EH (cell line): ENCODE measurements at places on chromosomes 7 and 10.

DNA sequence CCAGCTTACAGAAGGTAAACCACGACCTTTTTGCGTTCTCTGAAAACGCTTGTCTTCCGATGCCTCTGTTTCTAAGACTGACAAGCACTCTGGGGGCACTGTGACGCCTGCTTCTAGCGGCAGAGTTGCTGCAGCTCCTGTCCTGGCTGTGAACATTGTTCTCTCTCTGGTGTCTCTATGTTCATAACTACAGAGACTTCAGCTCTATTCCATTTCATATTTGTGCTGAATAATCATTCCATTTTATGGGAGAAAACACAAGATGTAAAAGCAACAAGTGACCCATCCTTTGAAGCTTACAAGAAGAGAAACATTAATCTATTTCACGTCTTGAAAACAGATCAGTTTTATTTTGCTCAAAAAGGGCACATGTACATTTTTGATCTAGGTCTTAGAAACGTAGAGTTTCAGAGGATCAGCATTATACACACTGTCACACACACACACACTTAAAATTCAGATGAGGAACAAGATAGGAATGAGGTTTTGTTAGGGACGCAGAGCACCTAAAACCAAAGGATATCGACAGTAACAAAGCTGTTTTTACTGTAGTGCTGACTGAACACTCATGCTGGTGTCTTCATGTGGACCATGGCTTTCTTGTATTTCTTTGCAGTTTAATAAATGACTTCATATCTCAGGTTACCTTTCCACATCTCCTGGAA, 3.0 kb downstream of the IKZF1 start:
- DNase-seq = no peak

DNA sequence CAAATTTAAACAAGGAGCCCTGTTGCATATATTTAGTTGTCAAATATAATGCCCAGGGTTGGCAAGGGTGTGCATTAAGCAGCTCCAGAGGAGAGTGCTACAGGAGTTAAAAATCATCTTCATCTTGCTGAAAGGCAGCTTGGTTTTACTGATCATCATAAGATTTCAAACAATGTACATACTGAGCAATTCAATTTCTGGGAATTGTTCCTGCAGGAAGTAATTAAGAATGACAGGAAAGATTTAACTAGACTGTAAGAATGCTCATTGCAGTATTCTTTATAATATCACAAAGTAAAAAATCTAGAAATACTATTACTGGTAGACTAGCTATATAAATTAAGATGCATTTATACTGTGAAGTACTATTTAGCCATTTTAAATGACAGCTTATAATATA, 153.6 kb downstream of the DYNC1I1 start:
- no peak for DNase-seq

GRCh38 chr7:16586081-16586874, 59.3 kb downstream of the ANKMY2 start:
- no peak for DNase-seq

- DNase-seq = no peak
These were observed 157.1 kb downstream of the GATA3 start for GRCh38 chr10:8211631-8212030.

DNA sequence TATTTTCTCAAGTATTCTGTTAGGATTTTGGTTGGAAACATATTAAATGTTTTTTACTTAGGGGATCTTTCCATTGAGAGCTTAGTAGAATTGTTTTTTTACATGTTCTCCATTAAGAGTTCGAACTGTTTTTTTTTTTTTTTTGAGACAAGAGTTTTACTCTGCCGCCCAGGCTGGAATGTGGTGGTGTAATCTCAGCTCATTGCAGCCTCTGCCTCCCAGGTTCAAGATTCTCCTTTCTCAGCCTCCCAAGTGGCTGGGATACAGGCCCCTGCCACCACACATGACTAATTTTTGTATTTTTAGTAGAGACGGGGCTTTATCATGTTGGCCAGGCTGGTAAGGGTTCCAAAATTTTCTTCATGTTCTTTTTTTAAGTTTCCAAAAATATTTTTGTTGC, 33.2 kb downstream of the MPLKIP start:
- DNase-seq = peak; percentile 15

DNA sequence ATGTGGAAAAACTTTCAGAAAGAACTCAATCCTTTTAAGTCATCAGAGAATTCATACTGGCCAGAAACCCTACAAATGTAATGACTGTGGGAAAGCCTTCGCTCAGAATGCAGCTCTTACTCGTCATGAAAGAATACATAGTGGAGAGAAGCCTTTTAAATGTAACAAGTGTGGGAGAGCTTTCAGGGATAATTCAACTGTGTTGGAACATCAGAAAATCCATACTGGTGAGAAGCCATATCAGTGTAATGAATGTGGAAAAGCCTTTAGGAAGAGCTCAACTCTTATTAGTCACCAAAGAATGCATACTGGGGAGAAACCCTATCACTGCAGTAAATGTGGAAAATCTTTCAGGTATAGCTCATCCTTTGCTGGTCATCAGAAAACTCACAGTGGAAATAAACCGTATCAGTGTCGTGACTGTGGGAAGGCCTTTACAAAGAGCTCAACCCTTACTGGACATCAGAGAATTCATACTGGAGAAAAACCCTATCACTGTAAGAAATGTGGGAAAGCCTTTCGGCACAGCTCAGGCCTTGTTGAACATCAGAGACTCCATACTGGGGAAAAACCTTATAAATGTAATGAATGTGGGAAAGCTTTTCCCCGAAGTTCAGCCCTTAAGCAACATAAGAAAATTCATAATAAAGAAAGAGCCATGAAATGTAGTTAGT, 10.6 kb downstream of the ZNF485 start:
- DNase-seq = no peak

- peak; percentile 15 for DNase-seq
These were observed 54.1 kb downstream of the BBS9 start for GRCh38 chr7:33183504-33183903.

DNA sequence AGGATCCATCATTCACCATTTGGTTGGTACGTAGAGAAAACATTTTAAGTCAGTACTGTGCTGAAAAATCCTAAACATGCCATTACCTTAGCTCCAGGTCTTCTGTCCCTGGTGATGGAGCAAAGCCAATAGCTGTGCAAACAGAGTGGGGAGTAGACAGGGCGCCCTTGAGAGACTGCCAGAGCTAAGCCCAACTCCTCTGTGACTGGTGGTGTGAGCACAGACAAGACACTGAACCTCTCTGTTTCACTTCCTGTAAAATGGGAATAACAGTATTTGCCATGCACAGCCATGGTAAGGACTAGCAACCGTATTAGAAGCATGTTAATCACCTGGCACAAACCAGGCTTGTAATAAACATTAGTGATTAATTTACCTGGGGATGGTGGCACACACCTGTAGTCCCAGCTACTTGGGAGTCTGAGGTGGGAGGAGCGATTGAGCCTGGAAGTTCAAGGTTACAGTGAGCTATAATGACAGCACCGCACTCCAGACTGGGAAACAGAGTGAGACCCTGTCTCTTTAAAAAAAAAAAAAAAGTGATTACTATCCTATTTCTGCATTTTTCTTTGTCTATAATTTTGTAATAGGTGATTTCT, 28.7 kb downstream of the LYZL1 start:
- DNase-seq = no peak

DNA sequence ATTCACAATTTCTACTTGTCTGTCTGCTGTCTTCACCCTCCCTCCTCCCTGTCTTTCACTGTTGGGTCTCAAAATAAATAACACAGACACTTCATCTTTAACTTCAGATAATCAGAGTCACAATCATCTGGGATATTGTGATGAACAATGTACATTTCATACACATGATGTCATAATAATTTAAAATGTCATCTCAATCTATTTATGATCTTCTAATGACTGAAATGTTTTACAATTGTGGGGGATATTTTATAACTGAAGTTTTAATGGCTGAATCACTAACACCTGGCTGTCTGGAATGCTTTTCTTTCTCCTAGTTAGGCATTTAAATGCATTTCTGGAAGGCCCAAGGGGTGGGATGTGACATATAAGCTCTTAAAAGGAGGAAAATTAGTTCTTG, 859.8 kb downstream of the LRMDA start:
- peak; percentile 30 for DNase-seq

GRCh38 chr10:104199567-104199966, 32.6 kb downstream of the CFAP43 start:
- no peak for DNase-seq

GRCh38 chr10:95847007-95847406, 60.8 kb upstream of the CC2D2B start:
- DNase-seq = no peak

DNA sequence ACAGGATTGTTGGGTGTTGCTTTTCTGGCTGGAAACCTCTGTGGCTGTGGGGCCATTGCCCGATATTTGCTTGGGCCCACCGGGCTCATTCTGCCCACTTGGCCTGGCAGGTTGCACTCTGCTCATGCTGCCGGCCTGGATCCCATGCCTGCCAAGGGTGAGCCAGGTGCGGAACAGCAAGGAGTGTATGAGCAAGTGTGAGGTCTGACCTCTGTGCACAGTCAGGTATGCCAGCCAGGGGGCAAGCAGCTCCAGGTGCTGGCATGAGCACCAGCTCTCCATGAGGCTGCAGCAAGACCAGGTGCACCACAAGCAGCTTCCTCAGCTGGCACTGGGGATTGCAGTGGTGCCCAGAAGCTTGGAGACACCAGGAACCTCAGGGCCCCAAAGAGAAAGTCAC, 65.4 kb upstream of the KIF5B start:
- DNase-seq = no peak

DNA sequence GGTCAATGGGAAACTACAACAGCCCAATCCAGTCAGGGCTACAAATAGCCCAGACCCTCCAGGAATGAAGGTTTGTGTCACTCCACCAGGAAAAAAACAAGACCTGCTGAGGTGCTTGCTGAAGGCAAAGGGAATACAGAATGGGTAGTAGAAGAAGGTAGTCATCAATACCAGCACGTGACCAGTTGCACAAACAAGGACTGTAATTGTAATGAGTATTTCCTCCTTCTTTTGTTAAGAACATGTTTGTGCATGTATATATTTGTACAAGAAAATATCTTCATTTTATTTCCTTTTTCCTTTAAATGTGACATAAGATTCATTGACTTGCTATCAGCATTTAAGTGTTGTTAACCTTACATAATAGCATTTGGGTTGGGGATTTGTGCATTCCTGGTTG, 229.3 kb downstream of the IMMP2L start:
- no peak for DNase-seq

DNA sequence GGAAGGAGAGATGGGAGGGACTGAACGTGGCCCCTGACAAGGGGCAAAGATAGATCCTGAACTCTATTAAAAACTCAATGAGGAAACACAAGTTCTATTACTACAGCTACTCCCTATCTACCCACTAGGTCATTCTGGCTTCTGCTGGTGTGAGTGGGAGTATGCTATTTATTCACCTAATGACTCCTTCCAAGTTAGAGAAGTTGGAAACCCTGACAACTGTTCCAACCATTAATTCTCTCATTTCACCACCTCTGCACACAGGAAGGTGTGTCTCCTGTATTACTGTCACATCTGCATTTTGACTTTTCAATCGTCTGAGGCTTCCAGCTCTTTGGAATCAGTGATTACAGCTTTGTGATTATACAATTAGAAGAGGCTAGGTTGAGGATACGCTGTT, 169.4 kb upstream of the ADO start:
- DNase-seq = no peak

DNA sequence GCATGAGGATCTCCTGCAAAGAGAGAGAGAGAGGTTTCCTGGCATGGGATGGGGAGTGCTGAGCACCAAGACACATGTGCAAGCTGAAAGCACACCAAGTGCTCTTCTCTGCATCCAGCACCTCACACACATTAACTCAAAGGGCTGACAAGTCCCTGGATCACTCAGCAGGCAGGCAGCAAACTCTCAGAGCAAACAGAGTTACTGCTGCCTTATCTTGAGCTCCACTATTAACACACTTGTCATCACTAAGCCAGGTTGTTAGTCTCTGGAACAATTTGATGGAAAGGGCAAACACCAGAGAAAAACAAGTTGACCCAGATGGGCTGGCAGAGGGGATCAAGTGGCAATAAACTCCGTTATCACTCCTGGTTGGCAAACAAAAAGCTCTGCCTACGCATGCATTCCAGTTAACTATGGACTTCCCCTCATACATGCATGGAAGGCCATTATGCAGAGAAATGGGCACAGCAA, 349.9 kb downstream of the KCNMA1 start:
- no peak for DNase-seq

GRCh38 chr7:117669818-117670217, 190.0 kb downstream of the CFTR start:
- no peak for DNase-seq

GRCh38 chr10:30231071-30231652, 117.9 kb downstream of the MTPAP start:
- no peak for DNase-seq

- DNase-seq = no peak
These were observed 552.5 kb upstream of the FOXK1 start for GRCh38 chr7:4129481-4130122.

- DNase-seq = no peak
These were observed 26.5 kb downstream of the CDH23 start for GRCh38 chr10:71423250-71423649.
